Colonic mucosa (tissue), 4 donors: ENCODE measurements at places on chromosomes 11 and 22. TPM values are rescaled to one million over a fixed set of nuclear protein-coding genes. Genes with fewer than 3 reads are reported as not detected.
A peak's percentile ranks its signal among the peaks of the same experiment; 100 is the strongest.

DNA sequence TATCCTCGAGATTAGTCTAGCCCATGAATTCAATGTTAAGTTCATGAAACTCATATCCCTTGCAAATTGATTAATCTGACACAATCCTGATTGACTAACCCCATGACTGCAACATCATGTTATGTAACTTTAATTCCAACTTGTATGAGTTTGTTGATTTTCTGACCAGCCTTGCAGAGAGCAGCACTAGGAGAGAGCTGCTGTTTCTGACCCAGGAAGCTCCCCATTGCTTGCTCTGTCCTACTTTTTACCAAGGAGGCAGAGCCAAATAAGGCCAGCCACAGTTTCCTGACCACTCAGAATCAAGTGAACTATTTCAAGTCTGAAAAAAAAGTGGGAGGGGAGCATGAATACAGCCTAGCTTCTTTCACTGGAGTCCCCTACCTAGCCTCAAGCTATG, 13.2 kb downstream of the MPZL3 start:
- H3K36me3 ChIP-seq = no peaks in the 10 kb centered on the region
- H3K4me3 ChIP-seq = no peak overlapping the region
- H3K4me1 ChIP-seq = peaks cover 10% of the 10 kb centered on the region
- DNase-seq = no peak
- H3K27ac ChIP-seq = peak overlapping the region; percentile 55
- no peaks in the 10 kb centered on the region for H3K27me3 ChIP-seq

GRCh38 chr11:32316858-32317642, 118.3 kb downstream of the WT1 start:
- peaks cover 2% of the 10 kb centered on the region for H3K27me3 ChIP-seq
- DNase-seq = no peak
- no peaks in the 10 kb centered on the region for H3K4me1 ChIP-seq

GRCh38 chr11:59523541-59523940, 12.2 kb downstream of the OR4D9 start:
- no peak for DNase-seq
- H3K4me1 ChIP-seq = no peaks in the 10 kb centered on the region
- H3K36me3 ChIP-seq = no peaks in the 10 kb centered on the region

- no peak overlapping the region for H3K4me3 ChIP-seq
- no peaks in the 10 kb centered on the region for H3K27me3 ChIP-seq
- H3K4me1 ChIP-seq = no peaks in the 10 kb centered on the region
- DNase-seq = no peak
- no peak overlapping the region for H3K27ac ChIP-seq
- no peaks in the 10 kb centered on the region for H3K36me3 ChIP-seq
These were observed 5.9 kb downstream of the IL10RA start for GRCh38 chr11:117992136-117992535.

MFRP gene
- not detected for total RNA-seq

KREMEN1 gene
- total RNA-seq = 20.2 TPM

TYMP gene
- total RNA-seq = 22.6 TPM

OR51B2 gene
- not detected for total RNA-seq
